ENCODE measurements at places on chromosomes 4 and X. TPM values are rescaled to one million over a fixed set of nuclear protein-coding genes. Genes with fewer than 3 reads are reported as not detected.

Gene STATH
- not detected for total RNA-seq

DNA sequence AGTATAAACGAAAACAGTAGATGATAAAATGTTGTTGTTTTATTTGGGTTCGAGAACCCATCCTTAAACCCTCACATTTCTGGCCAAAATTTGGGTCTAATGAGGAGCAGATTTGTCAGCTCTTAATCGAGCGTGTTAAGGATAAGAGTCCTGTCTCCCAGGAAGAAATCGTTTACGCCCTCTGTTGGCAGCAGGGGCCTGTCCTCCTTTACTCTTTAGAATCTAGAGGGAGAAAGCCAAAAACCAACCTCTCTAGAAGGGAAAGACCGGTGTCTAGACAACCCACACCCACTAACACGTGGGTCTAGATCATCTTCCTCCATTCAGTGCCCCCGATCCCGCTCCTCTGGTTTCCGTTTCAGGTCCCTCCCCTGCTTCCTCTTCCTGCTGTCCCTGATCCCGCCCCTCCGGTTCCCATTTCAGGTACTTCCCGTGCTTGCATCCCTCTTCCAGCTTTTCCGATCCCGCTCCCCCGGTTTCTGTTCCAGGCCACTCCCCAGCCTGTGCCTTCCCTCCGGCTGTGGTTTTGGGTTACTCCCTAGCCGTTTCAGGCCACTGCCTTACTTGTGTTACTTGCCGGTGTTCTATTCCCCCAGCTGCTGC is 339.1 kb downstream of the PAPSS1 start:
- H3K27me3 ChIP-seq: no peaks in the 10 kb centered on the region
- peak overlapping the region; percentile 44 for H3K27ac ChIP-seq
- DNase-seq: peak; percentile 75
- H3K4me3 ChIP-seq: no peak overlapping the region

Gene BMP3
- not detected for total RNA-seq

Gene EGF
- 26.7 TPM for total RNA-seq

DNA sequence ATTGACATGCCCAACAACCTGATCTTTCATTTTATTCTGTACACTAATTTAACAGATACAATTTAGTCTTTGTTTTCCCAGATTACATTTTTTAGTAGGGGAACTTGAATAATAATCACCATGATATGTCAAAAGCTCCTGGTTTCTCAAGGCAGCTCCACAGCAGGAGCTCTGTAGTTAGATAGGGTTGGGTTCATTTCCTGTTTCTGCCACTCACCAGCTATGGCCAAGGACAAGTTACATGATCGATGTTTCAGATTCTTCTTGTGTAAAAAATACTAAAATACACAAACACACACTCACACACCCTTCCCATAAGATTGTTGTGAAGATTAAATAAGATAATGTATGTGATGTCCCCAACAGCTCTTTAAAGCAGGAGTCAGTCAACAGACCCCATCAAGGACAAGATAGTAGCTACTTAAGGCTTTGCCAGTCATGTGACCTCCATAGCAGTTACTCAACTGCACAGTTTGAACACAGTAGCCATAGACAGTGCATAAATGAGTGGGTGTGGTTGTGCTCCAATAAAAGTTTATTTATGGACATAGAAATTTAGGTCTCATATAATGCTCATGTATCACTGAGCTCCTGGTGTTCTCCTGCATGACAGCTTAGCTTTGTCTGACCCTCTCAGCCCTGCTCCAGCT is 18.4 kb downstream of the GUCY1A1 start:
- DNase-seq: peak; percentile 4
- H3K27me3 ChIP-seq: no peaks in the 10 kb centered on the region
- no peak overlapping the region for H3K27ac ChIP-seq
- no peak overlapping the region for H3K4me3 ChIP-seq

DNA sequence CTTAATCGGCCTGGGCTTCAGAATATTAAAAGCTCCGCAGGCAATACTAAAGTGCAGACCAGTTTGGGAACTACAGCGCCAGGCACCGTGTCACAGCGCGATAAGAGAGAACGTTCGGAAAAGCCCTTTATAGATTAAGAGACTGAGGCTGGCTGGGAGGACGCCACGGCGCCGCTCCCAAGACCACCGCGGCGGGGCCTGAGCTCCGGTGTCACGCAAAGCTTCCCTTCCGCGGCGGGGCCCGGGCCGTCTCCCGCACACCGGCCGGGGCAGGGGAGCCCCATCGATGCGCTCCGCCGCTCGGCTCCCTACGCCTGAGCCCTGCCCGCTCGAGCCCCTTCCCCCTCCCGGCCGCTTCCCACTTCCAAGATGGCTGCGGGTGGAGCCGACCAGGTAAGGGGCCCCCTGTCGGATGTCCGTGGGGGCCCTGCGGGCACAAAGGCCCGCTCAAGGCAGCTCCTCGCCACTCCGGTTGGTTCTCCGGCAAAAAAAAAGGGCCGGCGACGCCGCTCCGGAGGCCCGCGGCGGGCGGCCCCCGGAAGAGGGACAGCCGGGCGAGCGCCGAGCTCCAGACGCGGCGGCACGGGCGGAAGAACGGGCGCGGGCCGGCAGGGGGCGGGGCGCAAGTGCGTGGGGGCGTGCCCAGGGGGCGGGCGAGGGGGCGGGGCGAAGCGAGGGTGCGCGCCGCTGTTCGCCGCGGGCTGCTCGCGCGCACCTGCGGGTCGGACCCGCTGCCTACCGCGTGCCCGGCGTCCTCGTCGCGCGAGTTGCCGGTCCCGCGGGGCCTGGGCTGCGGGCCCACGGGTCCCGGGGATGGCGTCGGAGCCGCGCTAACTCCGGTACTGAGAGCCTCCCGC is at the start of gene TBC1D14:
TSS of gene TBC1D14 (plus strand) at position 714 of the 857 bp plus-strand sequence. CDS start 13,564 bp downstream, outside the sequence.
- peak; percentile 92 for DNase-seq
- H3K27me3 ChIP-seq: no peaks in the 10 kb centered on the region
- peaks cover 9% of the 10 kb centered on the region for H3K4me1 ChIP-seq
- H3K4me3 ChIP-seq: peak within 1 kb of the TSS; percentile 89
- H3K27ac ChIP-seq: peak within 1 kb of the TSS; percentile 99

- H3K27ac ChIP-seq: no peak overlapping the region
- DNase-seq: no peak
- H3K4me1 ChIP-seq: no peaks in the 10 kb centered on the region
- no peak overlapping the region for H3K4me3 ChIP-seq
Measured at GRCh38 chrX:81316163-81316562, 114.3 kb downstream of the SH3BGRL start.

Gene GYPA
- total RNA-seq: not detected

Gene CTAG1A
- total RNA-seq: not detected

DNA sequence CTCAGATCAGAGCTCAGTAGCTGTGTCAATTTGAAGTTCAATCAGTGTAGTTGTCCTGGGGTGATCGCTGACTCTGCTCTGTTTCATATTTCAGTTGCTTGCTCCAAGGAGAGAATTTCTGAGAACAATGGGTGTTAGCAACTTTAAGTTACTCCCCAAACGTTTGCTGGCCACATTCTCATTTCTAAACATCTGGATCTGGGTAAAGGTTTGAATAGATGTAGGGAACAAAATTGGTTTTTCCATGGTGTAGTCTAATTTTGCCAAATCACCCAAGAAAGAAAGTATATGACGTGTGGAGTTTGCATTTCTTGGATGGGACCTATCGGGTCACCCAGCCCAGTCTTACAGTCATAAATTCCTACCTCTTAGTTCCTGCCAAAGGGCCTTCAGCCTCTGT is 103.7 kb downstream of the AKAP4 start:
- no peak overlapping the region for H3K4me3 ChIP-seq
- H3K27me3 ChIP-seq: no peaks in the 10 kb centered on the region
- DNase-seq: no peak
- no peaks in the 10 kb centered on the region for H3K4me1 ChIP-seq
- no peak overlapping the region for H3K27ac ChIP-seq
- no peaks in the 10 kb centered on the region for H3K36me3 ChIP-seq

Gene TMEM47
- total RNA-seq: 35.9 TPM

GRCh38 chrX:3046253-3047240 is 5.3 kb downstream of the ARSF start:
- no peak for DNase-seq
- H3K27me3 ChIP-seq: no peaks in the 10 kb centered on the region
- no peak overlapping the region for H3K4me3 ChIP-seq
- H3K4me1 ChIP-seq: no peaks in the 10 kb centered on the region
- no peak overlapping the region for H3K27ac ChIP-seq
- no peaks in the 10 kb centered on the region for H3K36me3 ChIP-seq

DNA sequence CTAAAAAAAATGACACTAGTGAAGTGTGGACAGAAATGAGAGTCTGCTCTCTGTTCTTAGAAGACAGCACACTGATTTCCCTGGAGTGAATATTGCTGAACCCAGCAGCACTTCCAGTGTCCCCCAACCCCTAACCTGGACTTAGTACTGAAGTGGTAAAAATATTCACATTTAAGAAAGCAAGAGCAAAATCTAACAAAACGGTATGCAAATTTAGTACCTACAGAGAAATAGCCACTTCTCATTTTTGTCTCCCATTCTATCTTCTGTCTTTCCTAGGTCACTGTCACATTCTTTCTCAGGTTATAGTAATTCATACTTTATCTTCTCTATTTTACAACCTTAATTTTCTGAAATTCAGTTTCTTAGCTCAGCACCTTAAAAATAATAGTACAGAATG is 274.7 kb downstream of the CFAP299 start:
- no peak for DNase-seq
- H3K4me3 ChIP-seq: no peak overlapping the region
- H3K36me3 ChIP-seq: no peaks in the 10 kb centered on the region
- no peak overlapping the region for H3K27ac ChIP-seq

DNA sequence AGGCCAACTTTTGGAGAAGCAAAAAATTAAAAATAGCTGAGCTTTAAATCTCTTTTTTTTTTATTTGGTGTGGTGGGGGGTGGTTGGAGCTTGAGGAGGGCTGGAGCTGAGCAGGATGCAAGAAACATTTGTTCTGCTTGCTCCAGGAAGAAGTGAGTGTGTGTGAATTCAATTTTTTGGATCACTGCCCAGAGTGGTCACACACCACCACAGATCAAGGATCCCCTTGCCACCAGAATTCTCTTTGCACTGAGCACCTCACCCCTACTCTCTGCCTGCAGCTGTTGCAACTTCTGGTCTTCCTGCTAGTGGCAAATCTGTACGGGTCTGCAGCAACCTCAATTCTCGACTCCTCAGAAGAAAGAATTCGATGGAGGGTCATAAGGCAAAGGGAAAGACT is 19.9 kb upstream of the PLP1 start:
- H3K27me3 ChIP-seq: peaks cover 4% of the 10 kb centered on the region
- H3K27ac ChIP-seq: no peak overlapping the region
- no peak for DNase-seq
- H3K4me1 ChIP-seq: no peaks in the 10 kb centered on the region
- H3K36me3 ChIP-seq: no peaks in the 10 kb centered on the region

GRCh38 chrX:129983575-129984110 is 1.2 kb downstream of the BCORL1 start:
- H3K4me1 ChIP-seq: no peaks in the 10 kb centered on the region
- no peak for DNase-seq
- no peaks in the 10 kb centered on the region for H3K27me3 ChIP-seq
- no peaks in the 10 kb centered on the region for H3K36me3 ChIP-seq
- H3K4me3 ChIP-seq: no peak overlapping the region
- H3K27ac ChIP-seq: no peak overlapping the region

GRCh38 chr4:53018471-53018870 is 156.4 kb downstream of the RASL11B start:
- peaks cover 6% of the 10 kb centered on the region for H3K4me1 ChIP-seq
- no peaks in the 10 kb centered on the region for H3K27me3 ChIP-seq
- H3K27ac ChIP-seq: no peak overlapping the region
- no peak overlapping the region for H3K4me3 ChIP-seq
- no peaks in the 10 kb centered on the region for H3K36me3 ChIP-seq
- DNase-seq: no peak

Gene RADX
- total RNA-seq: not detected

GRCh38 chr4:99810536-99810935 is 6.1 kb upstream of the DAPP1 start:
- DNase-seq: no peak
- H3K27ac ChIP-seq: no peak overlapping the region
- H3K36me3 ChIP-seq: no peaks in the 10 kb centered on the region
- no peaks in the 10 kb centered on the region for H3K27me3 ChIP-seq
- no peaks in the 10 kb centered on the region for H3K4me1 ChIP-seq
- no peak overlapping the region for H3K4me3 ChIP-seq

Gene CXorf38
- 10.1 TPM for total RNA-seq

DNA sequence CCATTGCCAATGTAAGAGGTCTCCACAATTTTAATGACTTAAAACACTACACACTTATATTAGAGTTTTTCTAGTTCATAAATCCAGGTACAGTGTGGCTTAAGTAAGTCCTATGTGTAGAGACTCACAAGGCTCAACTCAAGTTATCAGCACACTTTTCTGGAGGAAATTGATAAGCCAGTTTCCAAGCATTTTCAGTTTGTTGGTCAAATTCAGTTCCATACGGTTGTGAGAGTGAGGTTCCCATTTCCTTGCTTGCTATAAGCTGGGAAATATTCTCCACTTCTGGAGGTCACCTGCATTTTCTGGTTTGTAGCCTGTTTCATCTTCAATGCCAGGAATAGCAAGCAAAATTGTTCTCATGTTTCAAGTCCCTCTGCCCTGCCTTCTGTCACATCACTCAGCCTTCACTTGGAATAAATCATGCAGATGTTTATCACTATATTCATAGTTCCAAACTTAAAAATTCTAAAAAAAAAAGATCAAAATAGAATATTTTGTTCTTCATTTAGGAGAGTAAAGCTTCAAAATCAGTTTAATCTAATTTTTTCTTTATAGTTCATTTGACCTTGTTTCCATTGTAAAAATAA is 1137.5 kb upstream of the INTU start:
- no peaks in the 10 kb centered on the region for H3K36me3 ChIP-seq
- H3K27ac ChIP-seq: no peak overlapping the region
- no peak for DNase-seq
- H3K27me3 ChIP-seq: no peaks in the 10 kb centered on the region
- H3K4me3 ChIP-seq: no peak overlapping the region

GRCh38 chrX:71169586-71169985 is 24.9 kb downstream of the NLGN3 start:
- no peak for DNase-seq
- no peak overlapping the region for H3K27ac ChIP-seq
- no peaks in the 10 kb centered on the region for H3K4me1 ChIP-seq

DNA sequence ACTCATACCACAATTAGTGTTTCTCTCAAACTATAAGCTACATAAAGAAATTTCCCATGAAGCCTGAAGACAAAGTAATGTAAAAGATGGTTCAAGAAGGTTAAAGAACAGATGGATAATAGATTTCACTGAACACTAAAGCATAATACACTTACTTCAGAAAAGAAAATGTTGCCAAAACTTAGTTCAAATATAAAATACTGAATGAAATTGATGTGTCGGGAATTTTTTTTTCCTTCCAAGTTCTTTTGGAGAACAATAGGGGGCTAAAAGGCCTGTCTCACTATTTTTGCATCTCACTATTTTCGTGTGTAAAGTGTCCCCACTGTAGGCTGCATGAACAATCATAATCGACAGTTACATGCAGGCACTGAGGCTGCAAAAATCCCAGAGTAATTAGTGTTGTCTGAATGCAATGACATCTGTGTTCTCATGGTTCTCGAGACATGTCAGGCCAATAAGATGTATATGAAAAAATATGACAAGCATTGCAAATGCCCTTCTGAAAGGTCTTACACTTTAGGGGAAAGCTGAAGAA is 11.9 kb upstream of the MAB21L2 start:
- DNase-seq: no peak
- H3K27me3 ChIP-seq: no peaks in the 10 kb centered on the region
- H3K4me1 ChIP-seq: no peaks in the 10 kb centered on the region
- no peaks in the 10 kb centered on the region for H3K36me3 ChIP-seq

GRCh38 chr4:138696058-138696457 is 319.5 kb upstream of the NOCT start:
- H3K27me3 ChIP-seq: no peaks in the 10 kb centered on the region
- no peak for DNase-seq
- H3K4me3 ChIP-seq: no peak overlapping the region
- no peaks in the 10 kb centered on the region for H3K36me3 ChIP-seq

Gene TEX13D
- 0.47 TPM for total RNA-seq

All from A673 (cell line).